Type B pancreatic cell (in vitro differentiated cells): ENCODE measurements at places on chromosomes 3 and 15. TPM values are rescaled to one million over a fixed set of nuclear protein-coding genes. Genes with fewer than 3 reads are reported as not detected.

DNA sequence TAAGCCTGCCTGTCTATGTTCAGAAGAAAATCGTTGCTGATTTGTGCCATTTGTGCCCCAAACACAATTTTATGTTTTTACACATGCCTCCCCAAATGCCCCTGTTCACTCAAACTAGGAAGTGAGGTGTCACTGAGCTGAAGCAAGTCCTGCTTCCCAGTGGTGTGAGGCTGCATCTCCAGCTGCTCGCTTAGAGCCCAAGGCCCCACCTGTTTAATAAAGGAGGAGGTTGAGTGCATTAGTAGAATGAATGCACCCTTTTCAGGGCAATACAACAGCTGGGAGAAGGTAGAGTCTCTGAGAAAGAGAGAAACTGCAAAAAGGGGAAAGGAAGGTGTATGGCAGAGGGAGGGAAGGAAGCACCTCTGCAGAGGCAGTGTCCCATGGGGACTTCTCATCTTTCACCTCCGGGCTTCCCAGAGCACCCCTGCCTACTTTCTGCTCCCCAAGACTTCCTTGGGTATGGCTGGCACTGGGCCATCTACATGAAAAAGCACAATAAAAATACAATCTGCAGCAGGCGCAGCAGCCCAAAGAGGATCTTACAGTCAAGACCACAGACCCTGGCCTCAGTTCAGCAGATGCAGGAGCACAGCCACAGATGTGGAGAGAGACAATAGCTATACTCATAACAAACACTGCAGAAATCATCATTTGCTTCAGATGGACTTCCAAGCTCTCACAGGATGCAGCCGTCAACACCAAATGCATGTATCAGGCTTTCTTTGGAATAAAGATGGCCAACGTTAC lies 165.9 kb downstream of the POLR2M start:
- no peak for DNase-seq

GRCh38 chr3:75180945-75181298 lies 483.2 kb upstream of the FRG2C start:
- DNase-seq: no peak

DNA sequence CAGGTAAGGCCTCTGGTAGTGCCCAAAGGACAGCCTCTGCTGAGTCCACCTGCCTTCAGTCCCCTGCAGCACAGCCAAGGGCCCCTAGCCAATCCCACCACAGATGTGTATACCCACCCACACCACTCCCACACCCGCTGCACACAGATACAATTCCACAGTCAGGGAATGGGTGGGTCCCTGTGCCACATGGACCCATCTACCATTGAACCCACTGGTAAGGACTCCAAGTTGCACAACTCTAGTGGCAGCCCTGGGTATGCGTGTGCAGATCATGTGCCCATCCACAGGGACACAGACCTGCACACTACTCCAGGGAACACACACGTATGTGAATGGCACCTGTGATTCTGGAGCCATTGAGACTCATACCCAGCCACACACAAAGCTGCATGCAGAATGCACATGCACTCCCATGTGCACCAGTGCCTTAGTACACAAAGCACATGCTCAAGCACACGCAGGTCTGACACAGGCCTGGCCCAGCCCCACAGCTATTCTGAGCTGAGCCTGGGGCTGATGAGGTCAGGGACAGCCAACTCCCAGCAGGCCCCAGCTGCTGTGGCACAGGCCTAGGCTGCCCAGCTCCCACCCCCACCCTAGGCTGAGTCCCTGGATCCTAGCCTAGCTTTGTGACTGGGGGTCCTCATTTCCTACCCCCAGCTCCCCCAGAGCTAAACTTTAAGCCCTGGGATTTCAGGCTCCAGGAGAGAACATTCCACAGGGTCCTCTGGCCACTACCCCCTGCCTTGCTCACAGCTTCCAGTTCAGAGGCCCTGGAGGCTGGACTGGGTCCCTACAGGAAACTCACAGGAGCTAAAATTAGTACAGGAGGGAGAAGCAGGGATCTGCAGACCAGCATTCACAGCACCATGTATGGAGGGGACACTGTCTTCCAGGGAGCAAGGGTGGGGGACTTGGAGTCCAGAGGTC lies 2.7 kb upstream of the ALS2CL start:
- DNase-seq: no peak

DNA sequence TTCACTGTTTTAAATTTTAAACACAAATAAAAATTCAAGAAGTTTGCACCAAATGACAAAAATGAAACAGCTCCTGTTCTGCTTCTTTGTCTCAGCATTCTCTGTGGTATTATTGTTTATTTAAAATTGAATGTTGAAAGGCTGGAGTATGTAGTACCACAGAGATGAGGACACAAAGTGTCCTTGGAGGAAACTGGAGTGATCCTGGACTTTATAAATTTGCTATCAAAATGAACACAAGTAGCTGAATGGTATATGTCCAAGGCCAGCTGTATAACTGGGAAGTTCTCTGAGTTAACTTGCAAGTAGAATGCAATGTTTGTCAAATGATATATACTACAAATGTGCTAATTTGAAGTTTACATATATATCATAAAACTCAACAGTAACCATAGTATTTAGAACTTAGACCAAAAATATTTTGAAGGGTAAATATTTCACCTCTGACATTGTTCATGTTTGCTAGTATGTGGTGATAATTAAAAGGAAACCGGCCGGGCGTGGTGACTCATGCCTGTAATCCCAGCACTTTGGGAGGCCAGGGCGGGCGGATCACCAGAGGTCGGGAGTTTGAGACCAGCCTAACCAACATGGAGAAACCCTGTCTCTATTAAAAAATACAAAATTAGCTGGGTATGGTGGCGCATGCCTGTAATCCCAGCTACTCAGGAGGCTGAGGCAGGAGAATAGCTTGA lies 12.3 kb downstream of the BTLA start:
- DNase-seq: no peak

GRCh38 chr15:98927022-98927421 lies 80.6 kb downstream of the PGPEP1L start:
- DNase-seq: no peak

DNA sequence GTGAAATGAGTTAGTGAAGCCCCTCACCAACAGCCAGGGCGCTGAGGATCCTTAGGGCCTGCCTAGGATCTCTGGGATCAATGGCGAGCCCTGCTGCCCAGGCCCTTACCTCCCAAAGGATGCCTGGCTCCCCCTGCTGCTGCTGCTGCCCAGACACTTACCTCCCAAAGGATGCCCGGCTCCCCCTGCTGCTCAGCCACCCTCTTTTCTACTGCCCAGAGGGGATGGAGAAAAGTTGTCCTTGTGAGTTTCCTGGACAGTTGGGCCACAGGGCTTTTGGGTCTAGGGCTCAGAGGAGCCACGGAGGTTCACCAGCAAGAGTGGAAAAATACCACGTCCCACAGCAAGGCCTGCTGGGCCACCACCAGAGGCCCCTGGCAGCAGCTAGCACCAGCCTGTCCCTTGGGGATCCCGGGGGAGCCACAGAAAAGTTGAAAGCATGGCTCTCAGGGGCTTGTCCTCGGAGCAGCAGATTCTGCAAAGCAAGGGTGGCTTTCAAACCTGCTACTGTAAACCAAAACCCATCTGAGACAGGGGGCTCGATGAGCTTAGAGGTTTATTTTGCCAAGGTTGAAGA lies 59.4 kb downstream of the SLC6A6 start:
- no peak for DNase-seq

DNA sequence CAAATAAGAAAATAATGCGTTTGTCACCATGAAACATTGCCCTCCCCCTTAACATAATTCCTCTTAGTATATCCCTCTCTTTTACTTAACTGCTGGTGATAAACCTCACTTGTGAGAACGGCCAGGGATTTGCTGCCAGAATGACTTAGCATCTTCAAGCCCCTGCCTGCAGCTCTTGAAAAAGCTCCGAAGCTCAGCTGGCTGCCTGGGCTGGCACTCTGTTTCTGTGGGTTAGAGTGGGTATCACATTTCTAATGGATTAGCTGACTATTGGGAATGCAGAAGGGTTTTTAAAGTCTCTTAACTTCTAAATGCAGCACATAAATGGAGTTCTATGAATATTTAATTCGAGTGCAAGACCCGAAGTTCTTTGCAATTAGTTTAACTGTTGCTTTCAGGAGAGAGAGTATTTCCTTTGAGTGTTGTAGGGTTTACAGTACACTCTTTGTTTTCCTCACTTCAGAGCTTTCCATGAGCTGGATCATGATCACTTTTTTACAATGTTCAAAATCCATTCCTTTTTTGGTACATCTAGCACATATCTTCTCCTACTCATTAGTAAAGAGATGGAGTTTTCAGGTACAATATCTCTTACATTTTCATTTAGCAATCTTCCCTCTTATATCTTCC lies 124.7 kb upstream of the RBMS3 start:
- no peak for DNase-seq

- no peak for DNase-seq
These were observed 774.7 kb downstream of the MECOM start for GRCh38 chr3:168888781-168889180.

Gene NME9
- total RNA-seq: 0.40 and 3.7 TPM in 2 replicates

DNA sequence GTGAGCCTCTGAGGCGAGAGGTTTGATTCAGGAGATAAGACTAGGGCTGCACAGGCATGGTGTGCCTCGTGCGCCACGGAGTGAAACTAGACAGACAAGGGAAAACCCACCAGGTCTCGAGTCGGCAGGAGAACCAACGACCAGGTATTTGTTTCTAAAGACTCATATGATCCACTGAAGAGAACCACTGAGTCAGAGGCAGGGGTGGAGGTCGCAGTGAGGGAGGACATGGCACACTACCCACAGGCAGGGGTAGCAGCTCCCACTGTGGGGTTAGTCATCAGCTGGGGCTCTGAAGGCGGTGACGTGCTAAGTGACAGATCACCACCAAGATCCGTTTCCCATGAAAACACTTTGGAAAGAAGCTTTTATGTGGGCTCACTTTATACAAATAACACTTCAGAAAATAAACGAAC lies 45.7 kb downstream of the CHSY1 start:
- DNase-seq: no peak

DNA sequence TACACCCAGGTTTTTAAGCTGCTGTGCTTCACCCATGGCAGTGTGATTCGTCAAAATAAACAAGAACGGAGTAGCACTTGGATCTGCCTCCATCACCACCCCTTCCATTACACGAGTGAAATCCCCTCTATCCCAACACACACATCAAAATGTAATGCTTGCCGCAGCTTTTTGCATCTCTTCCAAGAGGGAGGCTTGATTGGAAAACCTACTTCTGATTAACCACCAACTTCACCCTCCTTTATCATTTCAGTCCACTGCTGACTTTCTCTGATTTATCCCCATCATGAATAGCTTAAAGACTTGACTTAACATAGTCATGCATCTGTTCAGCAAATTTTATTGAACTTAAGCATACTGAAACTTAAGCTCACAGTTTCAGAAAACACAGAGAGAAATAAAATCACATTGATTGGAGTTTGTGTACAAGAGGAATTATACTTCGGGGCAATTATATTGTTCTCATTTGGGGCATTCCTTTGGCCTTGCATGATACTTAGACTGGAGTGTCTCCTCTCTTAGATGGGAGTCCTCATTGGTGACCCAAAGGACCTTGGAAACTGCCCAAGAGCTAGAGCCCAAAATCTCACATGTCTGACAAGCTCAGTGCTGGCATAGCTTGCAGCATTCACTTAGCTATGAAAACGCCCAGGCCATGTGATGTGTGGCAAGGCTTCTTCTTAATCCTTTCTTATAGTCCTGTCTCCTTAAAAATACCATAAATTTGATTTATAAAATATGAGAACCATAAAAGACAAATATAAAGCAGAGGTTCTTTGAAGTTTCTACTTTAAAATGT lies 124.3 kb upstream of the UMPS start:
- no peak for DNase-seq

Gene ST3GAL6
- total RNA-seq: 16.5 and 21.9 TPM in 2 replicates

GRCh38 chr3:101643861-101644613 lies 32.9 kb downstream of the ZBTB11 start:
- no peak for DNase-seq

DNA sequence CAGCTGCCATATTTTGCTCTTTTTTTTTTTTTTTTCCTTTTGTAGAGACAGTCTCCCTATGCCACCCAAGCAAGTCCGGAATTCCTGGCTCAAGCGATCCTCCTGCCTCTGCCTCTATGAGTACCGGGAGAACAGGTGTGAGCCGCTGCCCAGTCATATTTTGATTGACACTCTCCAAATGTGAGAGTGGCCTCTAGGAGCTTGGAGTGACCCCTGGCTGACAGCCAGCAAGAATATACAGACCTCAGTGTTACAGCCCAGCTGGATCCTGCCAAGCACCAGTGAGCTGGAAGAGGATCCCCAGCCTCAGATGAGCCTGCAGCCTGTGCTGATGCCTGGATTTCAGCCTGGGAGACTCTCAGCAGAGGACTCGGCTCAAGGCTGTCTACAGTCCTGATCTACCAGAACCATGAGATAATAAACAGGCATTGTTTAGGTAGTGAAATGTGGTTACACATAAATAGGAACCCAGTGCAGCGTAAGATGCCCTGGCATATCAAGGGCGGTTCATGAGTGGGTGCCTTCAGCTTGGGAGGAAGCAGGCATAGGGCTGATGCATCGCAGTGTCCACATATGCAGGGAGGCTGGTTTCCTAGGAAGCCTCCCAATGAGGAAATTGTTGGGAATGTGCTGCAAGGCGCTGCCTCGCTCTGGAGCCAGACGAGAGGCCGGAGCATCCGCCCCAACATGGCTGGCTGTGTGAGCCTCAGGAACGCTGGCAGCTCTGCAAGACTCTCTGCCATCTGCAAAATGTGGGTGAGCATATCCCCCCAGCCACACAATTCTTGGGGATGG lies 38.9 kb upstream of the ATP10A start:
- DNase-seq: no peak

DNA sequence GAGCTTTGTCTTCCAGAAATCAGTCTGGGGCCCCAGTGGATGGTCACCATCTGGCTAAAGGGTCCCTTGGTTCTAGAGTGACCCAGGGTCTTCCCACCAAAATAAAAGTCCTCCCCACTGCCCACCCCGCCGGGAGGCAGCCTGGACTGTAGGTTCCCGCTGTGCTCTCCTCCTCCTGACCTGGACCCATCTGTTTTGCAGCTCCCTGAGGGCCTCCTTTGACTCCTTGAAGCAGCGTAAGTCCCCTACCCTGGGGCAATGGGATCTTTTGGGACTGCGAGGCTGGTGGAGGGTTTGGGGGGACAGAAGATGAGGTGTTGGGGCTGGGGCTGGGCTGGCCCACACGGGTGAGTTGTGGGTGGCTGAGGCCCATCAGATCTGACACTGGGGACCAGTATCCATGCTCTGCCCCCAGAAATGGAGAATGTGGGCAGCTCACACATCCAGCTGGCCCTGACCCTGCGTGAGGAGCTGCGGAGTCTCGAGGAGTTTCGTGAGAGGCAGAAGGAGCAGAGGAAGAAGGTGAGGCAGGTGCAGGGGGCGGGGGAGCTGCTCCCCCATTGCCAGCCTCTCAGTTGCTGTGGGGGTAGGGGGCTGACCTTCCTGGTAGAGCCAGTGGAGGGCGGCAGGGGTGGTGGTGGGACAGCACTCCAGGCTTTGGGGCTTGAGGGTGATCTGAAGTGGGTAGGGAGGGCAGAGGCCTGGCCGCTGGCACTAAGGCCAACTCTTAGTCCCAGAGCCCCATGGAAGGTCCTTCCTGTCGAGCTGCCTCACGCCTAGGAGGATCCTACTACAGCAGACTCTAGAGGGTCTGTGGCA lies 30.4 kb downstream of the PSTPIP1 start:
- DNase-seq: peak; percentile 60

GRCh38 chr3:182973047-182973446 lies 7.3 kb downstream of the DCUN1D1 start:
- DNase-seq: no peak

Gene MYZAP
- 5.7 and 9.9 TPM in 2 replicates for total RNA-seq

Gene SLC2A2
- total RNA-seq: 1.9 and 5.7 TPM in 2 replicates

- DNase-seq: no peak
These were observed 2.9 kb upstream of the IL17RC start for GRCh38 chr3:9914011-9914410.
